Ovary (tissue), 10 donors: ENCODE measurements at places on chromosomes 1 and 21.

DNA sequence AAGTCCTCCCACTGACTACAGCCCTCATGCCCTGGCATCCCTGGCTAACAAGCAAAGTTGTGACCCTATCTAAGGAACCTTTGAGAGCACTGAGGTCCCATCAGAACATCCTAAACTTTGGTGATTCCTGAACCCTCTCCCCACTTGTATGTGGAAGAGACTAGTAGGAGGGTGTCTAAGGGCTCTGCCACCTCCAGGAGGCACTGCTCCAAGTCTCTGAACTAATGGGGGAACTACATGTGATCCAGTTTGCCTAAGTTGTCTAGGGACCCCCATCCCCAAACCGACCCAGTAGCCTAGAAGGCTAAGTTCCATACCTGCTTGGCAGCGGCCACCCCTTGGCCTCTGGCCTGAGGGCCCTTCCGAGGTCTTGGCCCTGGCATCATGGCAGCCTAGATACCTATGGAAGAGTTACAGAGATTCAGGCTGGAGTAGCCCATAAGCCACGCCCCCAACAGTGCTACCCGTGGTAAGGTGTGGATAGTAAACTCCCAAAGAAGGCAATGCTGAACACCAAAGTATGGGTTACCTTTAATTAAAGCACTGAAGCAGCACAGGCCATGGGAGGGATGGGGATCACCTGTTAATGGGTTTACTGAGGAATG is 1.7 kb downstream of the CC2D1B start:
- H3K4me1 ChIP-seq: peaks cover 6% of the 10 kb centered on the region
- H3K27ac ChIP-seq: no peak overlapping the region
- H3K36me3 ChIP-seq: no peaks in the 10 kb centered on the region
- peak; percentile 47 for DNase-seq

DNA sequence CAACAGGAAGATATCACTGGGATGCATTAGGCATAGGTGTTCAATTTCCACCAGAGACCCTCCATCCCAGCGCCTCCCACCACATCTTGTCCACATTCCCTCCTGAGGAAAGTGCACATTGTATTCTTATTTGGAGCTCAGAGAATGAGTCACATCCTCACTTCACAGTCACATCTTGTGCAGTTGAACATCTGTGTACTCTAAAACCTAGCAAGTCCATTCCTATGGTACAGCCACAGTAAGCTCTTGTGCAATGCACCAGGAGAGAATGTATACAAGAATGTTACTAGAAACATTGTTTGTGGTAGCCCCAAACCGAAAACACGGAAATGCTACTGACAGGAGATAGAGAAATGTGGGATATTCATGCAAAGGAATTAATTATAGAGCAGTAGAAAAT is 1.6 kb upstream of the KDF1 start:
- no peaks in the 10 kb centered on the region for H3K36me3 ChIP-seq
- DNase-seq: no peak
- no peak overlapping the region for H3K4me3 ChIP-seq
- peaks cover 4% of the 10 kb centered on the region for H3K4me1 ChIP-seq
- no peaks in the 10 kb centered on the region for H3K27me3 ChIP-seq

DNA sequence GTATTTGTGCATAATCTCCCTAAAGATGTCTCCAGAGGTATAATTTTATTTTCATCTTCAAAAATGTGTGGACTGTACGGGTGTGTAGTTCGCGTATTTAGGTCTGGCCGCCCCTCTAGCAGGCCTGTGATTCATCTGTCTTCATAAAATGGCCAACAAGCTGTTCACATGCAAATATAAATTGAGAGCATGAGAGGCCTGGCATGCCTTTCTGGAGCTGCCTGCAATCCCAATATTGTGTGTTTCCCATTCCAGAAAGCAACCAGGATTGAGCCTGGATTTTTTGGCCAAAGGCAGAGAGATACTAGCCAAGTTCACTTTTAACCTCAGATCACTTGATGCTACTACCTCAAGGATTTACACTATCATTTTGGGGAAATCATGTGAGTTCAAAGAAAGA is 197.2 kb downstream of the NFIA start:
- H3K36me3 ChIP-seq: no peaks in the 10 kb centered on the region
- no peaks in the 10 kb centered on the region for H3K4me1 ChIP-seq
- no peak for DNase-seq
- no peaks in the 10 kb centered on the region for H3K27me3 ChIP-seq
- no peak overlapping the region for H3K27ac ChIP-seq
- H3K4me3 ChIP-seq: no peak overlapping the region

GRCh38 chr1:8437347-8437746 is 119.4 kb downstream of the SLC45A1 start:
- H3K4me1 ChIP-seq: peaks cover 4% of the 10 kb centered on the region
- H3K36me3 ChIP-seq: no peaks in the 10 kb centered on the region
- no peaks in the 10 kb centered on the region for H3K27me3 ChIP-seq
- DNase-seq: no peak

DNA sequence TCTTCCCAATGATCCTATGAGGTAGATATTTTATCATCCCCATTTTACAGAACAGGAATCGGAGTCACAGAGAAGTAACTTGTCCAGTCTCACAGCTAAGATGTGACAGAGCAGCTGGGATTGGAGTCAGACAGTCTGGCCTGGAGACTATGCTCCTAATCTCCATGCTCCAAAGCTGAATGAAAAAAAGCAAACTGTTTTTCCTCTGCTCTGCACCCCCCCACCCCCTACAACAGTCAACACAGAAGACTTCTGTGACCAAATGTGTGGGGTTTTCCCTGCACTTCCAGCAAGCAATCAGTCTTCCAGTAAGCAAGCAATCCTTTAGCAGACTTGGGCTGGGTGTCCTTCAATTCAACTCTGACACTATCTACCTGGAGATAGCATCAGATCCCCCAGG is 33.2 kb downstream of the KIRREL1 start:
- H3K27me3 ChIP-seq: no peaks in the 10 kb centered on the region
- peaks cover 25% of the 10 kb centered on the region for H3K4me1 ChIP-seq
- no peak overlapping the region for H3K27ac ChIP-seq
- H3K36me3 ChIP-seq: no peaks in the 10 kb centered on the region
- H3K4me3 ChIP-seq: no peak overlapping the region

DNA sequence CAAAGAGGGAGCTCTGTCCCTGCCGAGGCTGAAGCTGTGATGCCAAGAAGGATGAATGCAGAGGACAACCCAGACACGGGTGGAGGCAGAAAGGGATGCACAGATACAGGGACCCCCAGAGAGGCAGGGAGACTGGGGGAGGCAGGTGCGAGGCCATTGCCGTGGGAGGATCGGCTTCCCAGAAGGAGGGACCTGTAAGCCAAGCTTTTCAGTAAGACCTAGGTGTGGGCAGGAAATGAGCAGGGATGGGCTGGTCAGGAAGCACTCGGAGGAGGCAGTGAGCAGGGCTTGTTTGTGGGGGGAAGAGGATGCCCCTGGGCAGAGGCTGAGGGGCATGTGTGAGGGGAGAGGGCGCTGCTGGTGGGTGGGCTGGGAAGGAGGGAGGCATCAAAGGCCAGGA is 67.7 kb upstream of the WNT4 start:
- no peak overlapping the region for H3K4me3 ChIP-seq
- H3K27ac ChIP-seq: no peak overlapping the region
- H3K4me1 ChIP-seq: no peaks in the 10 kb centered on the region
- H3K27me3 ChIP-seq: no peaks in the 10 kb centered on the region

- no peaks in the 10 kb centered on the region for H3K4me1 ChIP-seq
- no peaks in the 10 kb centered on the region for H3K27me3 ChIP-seq
- no peak for DNase-seq
Measured at GRCh38 chr21:31647650-31648049, 11.8 kb upstream of the SOD1 start.

DNA sequence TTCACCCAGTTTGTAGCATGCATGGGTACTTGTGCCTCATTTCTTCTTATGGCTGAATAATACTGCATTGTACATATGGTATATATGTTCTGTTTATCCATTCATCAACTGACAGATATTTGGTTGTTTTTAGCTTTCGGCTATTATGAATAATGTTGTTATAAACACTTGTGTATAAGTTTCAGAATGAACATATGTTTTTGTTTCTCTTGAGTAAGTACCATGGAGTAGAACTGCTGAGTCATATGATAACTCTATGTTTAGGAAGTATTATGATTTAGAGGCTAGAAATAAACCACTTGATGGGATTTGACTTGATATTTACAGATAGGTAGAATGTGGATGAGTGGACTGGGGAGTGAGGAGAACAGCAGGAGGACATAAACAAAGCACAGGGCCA is 48.6 kb downstream of the WNT2B start:
- no peak overlapping the region for H3K4me3 ChIP-seq
- H3K4me1 ChIP-seq: no peaks in the 10 kb centered on the region
- no peaks in the 10 kb centered on the region for H3K36me3 ChIP-seq
- no peak for DNase-seq
- no peak overlapping the region for H3K27ac ChIP-seq

GRCh38 chr1:8257621-8258020 is 60.3 kb upstream of the SLC45A1 start:
- H3K4me1 ChIP-seq: peaks cover 3% of the 10 kb centered on the region
- no peaks in the 10 kb centered on the region for H3K27me3 ChIP-seq
- H3K4me3 ChIP-seq: no peak overlapping the region
- DNase-seq: no peak
- no peaks in the 10 kb centered on the region for H3K36me3 ChIP-seq
- H3K27ac ChIP-seq: no peak overlapping the region
